ENCODE measurements at places on chromosomes 3 and 15. TPM values are rescaled to one million over a fixed set of nuclear protein-coding genes. Genes with fewer than 3 reads are reported as not detected.

GRCh38 chr15:70505411-70505919 lies 257.9 kb downstream of the UACA start:
- DNase-seq, result peak; percentile 74

DNA sequence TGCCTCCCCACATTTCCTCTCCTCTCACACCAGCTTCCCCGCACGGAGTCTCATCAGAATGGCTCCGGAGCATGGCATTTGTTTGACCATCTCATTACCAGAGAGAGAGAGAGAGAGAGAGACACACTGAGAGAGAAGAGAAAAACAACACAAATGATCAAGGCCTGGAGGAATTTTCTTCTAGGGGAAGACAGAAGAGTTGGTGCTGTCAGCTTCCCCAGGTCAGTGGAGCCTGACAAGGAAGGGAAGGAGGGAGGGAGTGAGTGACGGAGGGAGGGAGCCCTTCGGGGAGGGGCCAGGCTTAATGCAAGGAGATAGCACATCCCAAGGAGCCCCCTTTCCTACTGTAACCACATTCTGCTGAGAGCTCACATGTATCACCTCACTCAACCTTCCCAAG lies 9.1 kb downstream of the ST8SIA2 start:
- DNase-seq, result no peak

DNA sequence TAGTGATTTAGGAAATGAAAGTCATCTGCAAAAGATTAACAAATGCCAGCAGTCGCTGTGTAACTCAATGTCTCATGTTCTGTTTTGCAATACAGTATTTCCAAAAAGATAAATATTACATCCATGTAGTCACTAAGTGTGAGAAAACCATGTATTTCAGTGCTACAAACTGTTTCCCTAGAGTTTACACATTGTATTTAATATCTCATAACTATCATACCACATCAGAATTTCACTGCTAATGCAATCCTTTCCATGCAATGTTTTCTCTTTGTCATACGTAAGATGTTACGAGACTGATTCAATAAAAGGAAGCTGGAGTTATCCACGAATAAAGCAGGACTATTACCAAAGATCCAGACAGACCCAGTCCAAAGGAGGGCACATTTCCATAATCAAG lies 269.4 kb downstream of the GBE1 start:
- DNase-seq, result no peak

DNA sequence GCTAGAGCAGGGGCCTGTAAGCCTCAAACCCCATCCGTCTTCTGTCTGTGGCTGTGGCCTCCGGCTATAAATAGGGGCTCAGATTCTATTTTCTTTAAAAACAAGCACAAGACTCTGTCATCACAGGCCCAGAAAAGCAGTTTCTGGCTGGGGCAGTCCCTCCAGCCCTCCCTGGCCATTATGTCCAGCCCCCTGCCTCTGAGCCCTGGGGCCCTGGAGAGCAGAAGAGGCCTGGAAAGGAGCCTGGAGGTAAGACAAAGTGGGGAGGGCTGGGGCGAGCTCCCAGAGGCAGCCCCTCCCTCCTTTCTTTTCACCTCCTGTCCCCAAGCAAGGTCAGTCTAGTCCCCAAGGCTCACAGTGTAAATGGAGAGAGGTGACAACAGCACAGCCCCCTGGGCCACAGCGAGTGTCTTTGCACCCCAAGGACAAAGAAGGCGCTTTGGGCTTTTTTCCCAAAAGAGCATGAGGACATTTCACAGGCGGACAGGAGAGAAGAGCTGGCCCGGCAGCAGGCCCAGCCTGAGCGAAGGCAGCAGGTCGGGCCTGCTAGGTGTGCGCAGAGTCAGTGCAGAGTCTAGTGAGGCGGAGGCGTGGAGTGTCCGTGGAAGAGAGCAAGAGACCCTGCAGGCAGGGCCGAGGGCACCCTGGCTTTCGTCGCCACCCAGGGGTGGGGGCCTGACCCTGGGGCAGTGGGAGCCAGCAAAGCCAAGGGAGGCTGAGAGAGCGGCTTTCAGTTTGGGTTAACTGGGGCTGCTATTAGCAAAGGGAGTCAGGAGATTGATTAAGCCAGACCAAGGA lies 188.3 kb downstream of the TBC1D2B start:
- DNase-seq, result peak; percentile 5

GRCh38 chr3:154132777-154133375 lies 11.7 kb downstream of the ARHGEF26 start:
- DNase-seq, result no peak

DNA sequence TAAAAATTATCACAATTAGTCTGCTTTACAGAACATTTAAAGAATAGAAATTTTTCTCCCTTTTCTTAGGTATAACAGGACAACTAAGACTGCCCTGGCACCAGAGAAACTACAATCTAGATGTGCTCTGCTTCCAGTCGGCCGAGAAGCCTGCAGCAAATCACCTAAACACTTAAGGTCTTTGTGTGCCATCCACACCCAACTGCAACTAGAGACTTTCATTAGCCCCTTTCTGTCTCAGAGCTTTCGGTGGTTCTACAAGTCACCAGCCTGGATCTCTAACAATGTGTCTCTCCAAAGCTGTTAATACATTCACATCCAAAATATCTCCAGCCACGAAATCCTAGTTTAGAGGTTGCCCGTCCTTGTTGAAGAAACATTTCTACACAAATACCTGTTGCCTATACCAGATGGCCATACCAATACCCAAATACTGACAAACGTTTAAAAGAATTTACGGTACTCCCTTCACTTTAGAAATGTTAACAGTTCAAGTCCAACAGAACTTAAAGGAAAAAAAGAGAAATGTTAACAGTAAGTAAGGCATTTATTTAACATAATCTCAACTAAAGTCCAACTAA lies 6.7 kb downstream of the PRC1 start:
- peak; percentile 8 for DNase-seq

- no peak for DNase-seq
Observed at GRCh38 chr3:171803044-171803443, 7.2 kb downstream of the PLD1 start.

The UNC13C gene
- total RNA-seq, result not detected

The CHST2 gene
- 3.9 TPM for total RNA-seq

The SYNPR gene
- not detected for total RNA-seq
